SIG-M5 (cell line): ENCODE measurements at places on chromosomes 3 and 15.

GRCh38 chr15:41840673-41841072, 2.0 kb downstream of the PLA2G4B start:
- no peak for DNase-seq

GRCh38 chr3:127820221-127820825, 2.0 kb downstream of the MGLL start:
- DNase-seq, result no peak

- DNase-seq, result no peak
Observed at GRCh38 chr3:182303169-182303568, 490.1 kb upstream of the ATP11B start.

DNA sequence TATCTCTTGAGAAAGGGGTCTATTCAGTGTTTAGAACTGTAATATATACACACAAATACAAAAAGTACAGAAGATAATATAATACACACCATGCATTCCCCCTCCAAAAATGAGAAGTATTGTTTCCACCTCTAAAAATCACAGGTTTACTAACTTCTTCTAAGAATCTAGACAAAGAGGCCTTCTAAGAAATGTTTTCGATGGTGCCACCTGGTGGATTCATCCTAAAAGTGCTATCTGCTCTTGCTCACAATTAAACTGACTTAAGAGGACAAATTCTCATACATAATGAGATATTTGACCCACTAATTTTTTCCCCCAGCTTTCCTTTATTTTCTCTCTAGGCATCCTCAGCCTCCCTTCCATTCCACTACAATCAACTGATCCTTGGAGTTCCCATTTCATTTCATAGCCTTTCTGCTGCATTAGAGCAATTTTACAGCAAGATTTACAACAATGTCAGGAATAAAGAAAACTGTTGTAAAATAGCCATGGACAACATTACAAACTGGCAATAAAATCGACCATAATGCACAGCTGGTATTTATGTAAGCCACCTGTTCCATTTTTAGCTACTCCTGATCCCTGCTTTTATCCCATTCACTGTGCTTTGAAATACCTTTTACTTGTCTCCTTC, 124.6 kb downstream of the ARRDC4 start:
- no peak for DNase-seq

GRCh38 chr3:51295625-51296024, 89.5 kb upstream of the MANF start:
- no peak for DNase-seq

- DNase-seq, result no peak
Observed at GRCh38 chr15:70614221-70614620, 149.1 kb downstream of the UACA start.

DNA sequence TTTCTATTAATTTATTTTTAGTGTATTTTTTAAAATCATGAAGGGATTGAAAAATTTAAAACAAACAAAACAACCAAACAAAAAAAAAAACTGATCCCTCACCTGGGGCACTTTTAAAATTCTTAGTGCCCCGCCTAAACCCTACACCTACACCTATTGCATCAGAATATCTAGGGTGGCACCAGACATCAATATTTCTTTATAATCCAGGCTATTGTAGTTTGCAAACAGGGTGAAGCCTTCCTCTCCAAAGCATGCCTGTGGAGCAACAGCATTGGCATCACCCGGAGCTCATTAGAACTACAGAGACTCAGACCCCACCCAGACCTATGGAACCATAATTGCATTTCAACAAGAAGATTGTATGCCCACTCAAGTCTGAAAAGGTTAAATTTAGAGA, 54.9 kb upstream of the ACP3 start:
- no peak for DNase-seq

- DNase-seq, result no peak
Observed at GRCh38 chr3:118973050-118973449, 61.6 kb downstream of the IGSF11 start.

DNA sequence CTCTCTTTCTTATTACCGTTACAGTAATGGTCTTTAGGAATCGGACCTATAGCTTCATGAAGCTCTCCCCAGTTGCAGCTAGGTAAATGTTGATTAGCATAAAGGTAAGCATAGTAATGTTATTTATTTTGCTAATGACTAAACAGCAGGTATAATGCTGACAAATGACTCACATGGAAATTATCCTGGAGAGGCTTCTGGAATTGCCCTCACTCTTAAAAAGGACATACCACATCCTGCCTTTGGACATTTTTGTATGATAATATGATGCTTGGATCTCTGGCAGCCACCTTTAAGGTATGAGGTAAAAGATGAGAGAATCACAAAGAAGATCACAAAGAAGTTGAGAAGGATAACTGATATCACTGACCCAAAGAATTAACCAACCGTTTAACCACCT, 238.6 kb downstream of the CHL1 start:
- no peak for DNase-seq

DNA sequence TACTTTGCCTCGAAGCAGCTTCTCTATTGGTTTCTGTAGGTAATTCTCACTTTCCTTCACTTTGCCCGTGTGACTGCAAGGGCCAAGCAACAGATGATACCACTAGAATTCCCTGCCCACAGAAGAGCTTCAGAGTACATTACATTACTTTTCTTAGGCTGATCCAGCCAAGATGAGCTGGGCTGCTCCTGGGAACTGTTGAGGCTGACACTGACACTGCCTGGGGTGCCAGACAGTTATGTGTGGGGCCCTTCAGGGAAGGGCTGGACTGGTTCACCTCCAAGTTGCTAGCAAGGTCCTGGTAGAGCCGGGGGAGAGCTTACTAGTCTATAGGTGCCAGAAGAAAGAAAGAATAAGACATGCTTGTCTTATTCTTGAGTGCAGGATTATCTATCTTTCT, 19.0 kb downstream of the GORASP1 start:
- DNase-seq, result no peak

DNA sequence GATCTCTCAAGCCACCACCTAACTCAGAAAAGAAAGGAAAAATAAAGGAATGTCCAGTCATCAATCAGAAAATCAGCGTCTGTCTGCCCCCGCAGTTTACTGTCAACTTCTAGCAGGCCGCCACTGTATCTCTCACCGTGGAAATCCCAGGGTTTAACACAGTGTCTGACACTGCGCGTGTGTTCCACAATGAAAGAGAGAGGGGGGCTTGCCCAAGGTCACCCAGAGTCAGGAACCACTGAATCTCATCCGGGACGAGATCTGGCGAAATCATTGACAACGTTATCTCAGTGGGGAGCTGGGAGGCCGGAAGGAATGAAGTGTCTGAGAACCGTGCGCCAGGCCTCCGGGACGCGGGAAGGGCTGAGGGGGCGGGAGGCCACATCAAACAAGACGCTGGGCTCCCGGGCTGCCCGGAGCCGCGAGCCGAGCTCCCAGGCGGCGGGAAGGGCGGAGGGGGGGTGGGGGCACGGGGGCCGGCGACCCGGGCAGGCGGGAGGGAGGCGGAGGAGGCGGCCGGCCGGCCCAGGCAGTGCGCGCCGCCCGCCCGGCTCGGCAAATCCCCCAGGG, 2.2 kb upstream of the HES1 start:
- DNase-seq, result no peak

GRCh38 chr15:62739507-62739906, 303.0 kb upstream of the TPM1 start:
- DNase-seq, result no peak

GRCh38 chr3:126061301-126062032, 22.5 kb downstream of the SLC41A3 start:
- no peak for DNase-seq

- peak; percentile 8 for DNase-seq
Observed at GRCh38 chr3:155872904-155873646, 2.6 kb downstream of the GMPS start.

DNA sequence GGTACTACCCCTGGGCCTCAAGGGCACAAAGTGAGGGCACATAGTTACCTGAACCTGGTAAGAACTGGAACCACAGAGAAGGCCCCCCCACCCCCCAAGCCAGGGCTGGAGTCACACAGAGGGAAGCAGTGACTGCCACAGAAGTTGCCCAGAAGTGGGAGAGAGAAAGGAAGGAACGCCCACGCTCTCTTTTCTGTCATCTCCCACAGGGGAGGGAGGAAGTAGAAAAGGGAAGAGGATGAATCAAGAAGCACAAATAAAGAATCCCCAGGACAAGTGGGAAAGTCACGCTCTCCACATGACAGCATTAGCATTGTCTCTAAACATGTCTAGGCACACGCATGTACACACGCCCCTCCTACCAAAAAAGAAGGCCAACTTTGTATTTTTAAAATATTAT, 114.7 kb upstream of the FRMD4B start:
- DNase-seq, result no peak

DNA sequence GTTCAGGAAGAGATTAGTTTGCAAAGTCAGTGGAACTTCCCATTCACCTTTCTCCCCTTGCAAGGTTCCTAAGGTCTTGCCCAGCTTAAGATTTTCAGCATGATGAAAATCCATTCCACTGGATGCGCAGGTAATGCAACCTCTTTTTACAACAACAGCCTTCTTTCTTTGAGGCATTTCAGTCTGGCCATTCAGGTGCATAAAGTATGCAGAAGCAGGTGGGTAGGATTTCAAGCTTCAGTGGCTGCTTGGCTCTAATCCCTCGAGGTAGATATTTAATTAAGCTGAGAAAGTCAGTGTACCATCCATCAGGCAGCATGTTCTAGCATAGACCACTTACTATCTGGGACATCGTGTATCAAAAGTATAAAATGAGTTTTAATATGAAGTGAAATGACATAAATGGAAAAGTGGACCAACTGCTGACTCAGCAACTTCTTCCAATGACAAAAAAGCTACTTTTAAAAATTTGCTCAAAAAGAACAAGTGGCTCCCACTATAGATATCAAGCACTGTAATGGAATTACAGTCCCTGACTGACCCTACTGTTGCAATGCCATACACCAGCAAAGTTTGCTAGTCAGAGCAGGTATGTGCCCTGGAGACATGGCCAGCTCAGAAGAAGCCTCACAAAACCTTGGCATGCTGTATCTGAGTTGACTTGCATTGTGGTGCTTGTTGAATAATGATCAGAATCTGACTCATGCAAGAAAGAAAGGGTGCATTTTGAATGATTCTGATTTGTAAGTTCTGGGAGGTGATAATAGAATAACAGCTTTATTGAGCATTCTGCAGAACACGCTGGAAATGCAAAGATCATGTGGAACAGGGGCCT, 459.9 kb upstream of the MCTP2 start:
- DNase-seq, result no peak

DNA sequence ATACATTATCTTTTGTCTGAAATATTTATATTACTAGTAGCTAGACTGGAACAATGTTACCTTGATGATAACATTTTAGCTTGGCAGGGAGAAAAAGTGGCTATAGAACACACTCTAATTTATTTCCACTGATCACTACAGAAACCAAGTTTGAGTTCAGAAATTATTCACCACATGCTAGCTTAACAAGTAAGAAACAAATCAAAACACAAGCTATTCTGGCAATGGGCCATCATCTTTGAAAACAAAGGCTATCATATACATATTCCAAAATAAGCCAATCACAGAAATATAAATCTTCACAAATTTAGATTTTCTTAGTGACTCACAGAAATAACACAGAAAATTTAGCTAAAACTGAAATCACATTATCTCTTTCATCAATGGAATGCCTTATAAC, 17.1 kb downstream of the AQR start:
- no peak for DNase-seq

GRCh38 chr3:15051531-15051930, 13.6 kb downstream of the MRPS25 start:
- no peak for DNase-seq

DNA sequence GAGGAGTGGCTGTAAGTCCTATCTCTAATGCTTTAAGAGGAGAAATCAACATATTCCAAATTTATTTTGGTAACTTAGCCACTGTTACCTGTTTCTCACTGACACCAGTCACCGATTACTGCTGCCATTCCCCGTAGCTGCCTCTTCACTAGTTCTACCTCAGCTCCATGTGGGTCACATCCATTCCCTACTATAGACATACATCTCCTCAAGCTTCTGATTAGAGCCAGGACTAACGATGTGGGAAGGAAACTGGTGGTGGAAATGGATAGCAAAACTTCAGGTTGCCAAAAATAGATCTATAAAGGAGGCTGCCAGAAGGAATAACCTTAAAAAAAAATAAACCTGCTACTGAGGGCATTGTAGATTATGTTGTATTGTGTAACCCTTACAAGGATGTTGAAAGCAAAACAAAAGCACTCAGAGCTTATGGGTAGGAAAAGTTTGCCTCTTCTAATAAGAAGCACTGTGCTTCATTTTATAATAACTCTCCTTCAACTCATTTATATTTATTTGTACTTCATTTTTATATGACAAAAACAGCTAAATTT, 56.0 kb downstream of the KAT2B start:
- DNase-seq, result no peak

DNA sequence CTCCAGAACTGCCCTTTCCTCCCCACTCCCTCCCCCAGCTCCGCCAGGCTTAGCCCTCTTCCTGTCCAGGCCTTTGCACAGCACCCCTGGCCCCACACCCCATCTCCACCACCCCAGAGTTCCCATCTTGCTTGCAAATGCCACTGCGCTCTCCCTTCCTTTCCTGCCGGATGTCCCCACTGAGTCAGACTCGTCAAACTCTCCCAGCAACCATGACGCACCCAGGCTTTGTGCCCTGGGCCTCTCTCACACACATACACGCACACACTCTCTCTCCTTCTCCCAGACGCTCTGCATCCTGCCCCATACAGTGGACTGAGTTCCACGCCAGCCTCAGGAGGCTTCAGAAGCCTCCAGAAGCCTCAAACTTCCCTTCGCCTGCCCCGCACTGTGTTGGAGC, 2.8 kb upstream of the CCDC9B start:
- DNase-seq, result no peak

- DNase-seq, result no peak
Observed at GRCh38 chr15:29266052-29266582, 3.5 kb downstream of the NSMCE3 start.

DNA sequence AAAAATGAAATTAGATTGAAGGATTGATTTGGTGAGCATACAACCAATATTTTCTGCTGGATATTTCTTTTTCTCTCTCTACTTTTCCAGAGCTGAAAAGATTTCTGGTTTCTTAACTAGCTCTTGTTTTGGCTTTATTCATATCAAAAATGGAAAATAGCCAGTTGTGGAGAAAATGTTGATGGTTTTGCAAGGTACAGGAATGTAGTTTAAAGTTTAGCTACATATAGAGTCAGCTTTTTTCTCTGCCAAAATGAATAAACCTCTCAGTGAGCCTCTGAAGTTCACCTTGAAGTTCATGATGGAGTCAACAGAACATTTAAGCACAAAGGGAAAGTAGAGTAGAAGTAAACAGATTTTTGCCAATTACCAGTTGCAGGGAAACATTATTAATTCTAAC, 720.5 kb upstream of the ALCAM start:
- DNase-seq, result no peak
